ENCODE measurements at places on chromosomes 7 and 10. TPM values are rescaled to one million over a fixed set of nuclear protein-coding genes. Genes with fewer than 3 reads are reported as not detected.

Gene ATP6V0E2
- 30.3 TPM for total RNA-seq

Gene AKR1C2
- total RNA-seq: not detected

Gene OPTN
- 119 TPM for total RNA-seq

Gene OSBPL3
- total RNA-seq: 57.6 TPM

Gene GHRHR
- total RNA-seq: not detected

Gene PHYHIPL
- not detected for total RNA-seq

Gene NXPH1
- total RNA-seq: not detected

Gene UPP1
- total RNA-seq: 83.9 TPM

Gene OR2A42
- not detected for total RNA-seq

Data from activated T-helper 17 cell treated with anti-CD3 and anti-CD28 coated beads, Interleukin-2, amount 50 U/mL, for 72 hours (primary cell).